ENCODE measurements at places on chromosomes 11 and 22.

GRCh38 chr22:44505796-44506354, 7.8 kb upstream of the RTL6 start:
- no peak for DNase-seq

- no peak for DNase-seq
Measured at GRCh38 chr22:48902001-48902869, 925.4 kb downstream of the BRD1 start.

DNA sequence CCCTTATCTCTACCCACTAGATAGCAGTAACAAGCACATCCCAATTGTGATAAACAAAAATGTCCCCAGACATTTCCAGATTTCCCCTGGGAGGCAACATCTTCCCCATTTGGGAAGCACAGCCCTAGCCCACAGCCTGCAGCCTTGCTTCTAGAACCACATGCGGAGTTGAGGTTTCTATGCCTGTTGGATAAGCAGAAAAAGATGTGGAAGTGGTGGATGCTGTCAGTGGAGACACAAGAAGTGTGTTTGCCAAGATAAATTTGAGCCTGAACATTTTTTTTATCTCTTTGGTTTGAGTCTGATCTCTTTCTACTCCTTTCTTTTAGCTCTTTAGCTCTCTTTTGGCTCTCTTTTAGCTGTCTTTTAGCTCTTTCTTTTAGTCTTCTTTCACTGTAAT, 884.5 kb downstream of the NTM start:
- DNase-seq = no peak

GRCh38 chr22:37214731-37215030, 2.4 kb upstream of the SSTR3 start:
- no peak for DNase-seq

DNA sequence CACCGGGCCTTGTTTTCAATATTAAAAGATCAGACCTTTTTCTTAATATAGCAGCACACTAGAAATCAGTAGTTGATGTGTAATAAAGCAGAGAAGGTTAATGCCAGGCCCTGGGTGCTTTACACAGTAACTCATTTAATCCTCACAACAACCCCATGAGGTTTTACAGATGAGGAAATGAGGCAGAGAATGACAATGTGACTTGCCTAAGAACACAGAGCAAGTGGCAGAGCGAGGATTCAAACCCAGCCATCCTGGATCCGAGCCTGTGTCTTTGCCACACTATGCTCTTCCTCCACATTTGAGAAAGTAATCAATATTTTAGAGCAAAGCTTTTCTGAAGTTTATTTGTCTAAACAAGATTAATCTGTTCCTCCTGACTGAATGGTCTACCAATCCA, 7.2 kb downstream of the JAML start:
- no peak for DNase-seq

- DNase-seq = no peak
Measured at GRCh38 chr11:26929806-26930517, 64.0 kb upstream of the FIBIN start.

All from activated T-cell treated with anti-CD3 and anti-CD28 coated beads, Interleukin-2, amount 50 U/mL, for 1 hour (primary cell).